Daoy (cell line): ENCODE measurements at places on chromosomes 2 and 18. TPM values are rescaled to one million over a fixed set of nuclear protein-coding genes. Genes with fewer than 3 reads are reported as not detected.

AGFG1 gene
- total RNA-seq = 41.0 and 49.9 TPM in 2 replicates

C2orf81 gene
- 1.4 TPM in 2 replicates for total RNA-seq

RGPD5 gene
- total RNA-seq = 5.7 and 10.2 TPM in 2 replicates

GCG gene
- total RNA-seq = not detected in 2 replicates

RTKN gene
- 5.4 and 6.9 TPM in 2 replicates for total RNA-seq

FASTKD1 gene
- 26.5 and 37.1 TPM in 2 replicates for total RNA-seq

TXNDC2 gene
- total RNA-seq = 0.06 TPM in 1 of 2 replicates, not detected in the other

SERPINB12 gene
- total RNA-seq = not detected in 2 replicates

TBR1 gene
- total RNA-seq = not detected in 2 replicates

- DNase-seq = peak; percentile 16
Measured at GRCh38 chr2:68196120-68196716, 38.5 kb downstream of the PNO1 start.

- no peak for DNase-seq
Measured at GRCh38 chr2:168971261-168971660, 59.9 kb downstream of the ABCB11 start.

GRCh38 chr2:102110596-102111334, 31.8 kb upstream of the IL1R1 start:
- no peak for DNase-seq

GRCh38 chr2:226953206-226953605, 117.4 kb downstream of the RHBDD1 start:
- DNase-seq = no peak

DNA sequence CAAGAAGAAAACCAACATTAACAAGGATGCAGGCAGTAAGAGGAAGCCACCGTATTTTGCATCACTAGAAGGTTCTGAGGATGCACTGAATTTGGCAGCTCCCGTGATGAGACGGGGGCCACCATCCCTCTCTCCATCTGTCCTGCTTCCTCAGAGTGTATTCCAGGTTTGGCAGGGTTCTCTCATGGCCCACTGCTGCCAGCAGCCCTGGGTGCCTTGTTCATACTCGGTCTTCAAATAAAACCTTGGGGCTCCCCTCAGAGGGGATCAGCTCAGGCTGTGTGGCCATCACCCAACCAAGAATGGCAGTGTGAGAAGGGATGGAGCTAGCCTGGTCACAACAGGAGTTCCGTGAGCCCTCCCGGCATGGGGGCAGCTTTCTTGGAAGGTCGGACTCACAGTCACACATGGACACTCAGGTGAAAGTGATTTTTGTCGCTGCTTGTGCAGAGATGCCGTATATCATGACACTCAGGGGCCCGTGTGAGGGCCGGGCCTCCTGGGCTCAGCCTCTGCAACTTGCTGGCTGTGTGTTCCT, 12.8 kb upstream of the MBP start:
- DNase-seq = no peak

GRCh38 chr2:238963971-238964328, 116.1 kb downstream of the TWIST2 start:
- no peak for DNase-seq

DNA sequence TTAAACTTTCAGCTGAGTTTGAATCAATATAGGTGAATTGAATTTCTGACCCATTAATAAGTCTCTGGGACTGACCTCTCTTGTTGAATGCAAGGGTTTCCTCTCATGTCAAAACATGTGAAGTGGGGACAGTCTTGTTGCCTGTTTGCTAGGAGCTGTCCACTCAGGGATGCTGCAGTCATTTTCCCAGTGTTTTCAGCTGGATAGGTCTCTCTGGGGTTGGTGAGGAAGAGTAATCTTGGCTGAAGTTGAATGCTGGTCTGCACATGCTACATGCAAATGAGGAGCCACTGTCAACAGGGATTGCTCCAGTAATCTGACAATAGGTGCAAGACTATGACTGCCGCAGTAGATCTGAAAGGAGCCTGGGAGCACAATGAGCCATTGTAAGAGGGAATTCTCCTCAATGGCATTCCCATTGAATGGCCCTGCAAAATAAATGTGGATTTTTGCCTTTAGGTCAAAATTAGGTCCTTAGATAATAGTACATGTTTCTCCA, 34.1 kb upstream of the IL1RL1 start:
- no peak for DNase-seq

- no peak for DNase-seq
Measured at GRCh38 chr2:45904267-45904945, 252.9 kb downstream of the PRKCE start.

GRCh38 chr18:22493940-22494339, 76.2 kb upstream of the CTAGE1 start:
- DNase-seq = no peak

GRCh38 chr18:2850816-2851215, 4.0 kb downstream of the EMILIN2 start:
- no peak for DNase-seq

GRCh38 chr2:62999905-63000304, 50.7 kb upstream of the OTX1 start:
- DNase-seq = peak; percentile 46

DNA sequence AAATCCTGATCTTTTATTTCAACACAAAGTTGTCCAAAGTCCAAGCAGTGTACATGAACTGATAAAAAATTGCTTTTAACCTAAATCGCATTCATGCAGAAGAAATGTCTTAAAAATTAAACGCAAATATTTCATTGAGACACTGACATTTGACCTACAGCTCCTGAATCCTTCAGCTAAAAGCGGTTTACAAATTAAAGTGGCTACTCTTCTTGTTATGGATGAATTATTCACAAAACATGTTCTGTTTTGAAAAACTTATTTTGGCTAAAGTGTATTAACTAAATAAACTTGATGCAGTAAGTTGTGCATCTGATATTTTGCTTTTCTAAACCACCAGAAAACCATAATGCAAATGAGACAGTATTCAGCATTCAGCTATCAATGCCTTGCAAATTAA, 2.2 kb downstream of the EPB41L3 start:
- no peak for DNase-seq
